GM12878 (cell line): ENCODE measurements at places on chromosomes 4 and X.

DNA sequence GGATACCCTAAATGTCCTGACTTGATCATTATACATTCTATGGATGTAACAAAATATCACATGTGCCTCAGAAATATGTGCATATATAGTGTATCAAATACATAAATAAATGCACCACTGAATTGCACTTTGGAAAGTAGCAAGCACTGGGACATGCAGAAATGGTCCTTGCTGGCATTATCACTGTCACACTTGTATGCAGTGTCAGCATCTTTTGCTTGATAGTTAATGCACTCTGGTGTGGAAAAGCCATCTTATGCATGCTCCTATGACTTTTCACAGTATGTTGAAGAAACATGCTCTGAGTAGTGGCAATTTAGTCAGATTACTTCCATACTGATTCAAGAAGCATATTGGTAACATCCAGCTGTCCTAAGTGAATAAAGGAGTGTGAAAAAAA is 27.5 kb upstream of the REPS2 start:
- no peaks in the 10 kb centered on the region for H3K4me1 ChIP-seq
- no peak overlapping the region for H3K4me3 ChIP-seq
- H3K36me3 ChIP-seq = no peaks in the 10 kb centered on the region
- H3K27me3 ChIP-seq = no peaks in the 10 kb centered on the region
- H3K27ac ChIP-seq = no peak overlapping the region

GRCh38 chrX:148613636-148614035 is 113.2 kb downstream of the AFF2 start:
- H3K27me3 ChIP-seq = no peaks in the 10 kb centered on the region
- H3K4me3 ChIP-seq = no peak overlapping the region
- no peaks in the 10 kb centered on the region for H3K36me3 ChIP-seq
- peaks cover 13% of the 10 kb centered on the region for H3K4me1 ChIP-seq
- H3K27ac ChIP-seq = no peak overlapping the region

GRCh38 chr4:184826691-184827270 is 1.0 kb upstream of the ACSL1 start:
- DNase-seq = no peak
- H3K27ac ChIP-seq = no peak overlapping the region; the same call in 1 of the 2 replicates
- H3K4me3 ChIP-seq = peak overlapping the region; percentile 73
- H3K27me3 ChIP-seq = no peaks in the 10 kb centered on the region
- H3K4me1 ChIP-seq = peaks cover 22% of the 10 kb centered on the region
- H3K36me3 ChIP-seq = no peaks in the 10 kb centered on the region

DNA sequence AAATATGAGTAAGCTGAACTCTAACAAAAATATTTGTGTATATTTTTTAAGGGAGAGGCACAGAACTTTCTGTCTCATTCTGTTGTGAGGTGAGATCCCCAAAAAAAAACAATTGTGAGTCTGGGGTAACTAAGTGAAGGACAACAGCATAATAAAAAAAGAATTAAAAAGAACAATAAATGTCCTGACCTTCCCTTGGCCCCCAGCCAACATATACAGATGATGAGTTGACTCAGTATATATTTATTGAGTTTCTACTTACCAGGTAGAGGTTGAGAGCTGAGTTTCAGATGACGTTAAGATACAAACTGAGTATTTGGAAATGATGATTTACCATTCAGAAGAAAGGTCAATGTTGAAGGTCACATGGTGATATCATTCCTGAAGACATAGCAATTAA is 239.5 kb downstream of the KCNIP4 start:
- H3K4me3 ChIP-seq = no peak overlapping the region
- no peak for DNase-seq
- H3K27me3 ChIP-seq = no peaks in the 10 kb centered on the region
- H3K4me1 ChIP-seq = no peaks in the 10 kb centered on the region
- no peak overlapping the region for H3K27ac ChIP-seq

- no peak overlapping the region for H3K4me3 ChIP-seq
- H3K36me3 ChIP-seq = no peaks in the 10 kb centered on the region
- no peaks in the 10 kb centered on the region for H3K27me3 ChIP-seq
- no peak overlapping the region for H3K27ac ChIP-seq
These were observed 41.7 kb upstream of the NKX1-1 start for GRCh38 chr4:1447676-1448588.

DNA sequence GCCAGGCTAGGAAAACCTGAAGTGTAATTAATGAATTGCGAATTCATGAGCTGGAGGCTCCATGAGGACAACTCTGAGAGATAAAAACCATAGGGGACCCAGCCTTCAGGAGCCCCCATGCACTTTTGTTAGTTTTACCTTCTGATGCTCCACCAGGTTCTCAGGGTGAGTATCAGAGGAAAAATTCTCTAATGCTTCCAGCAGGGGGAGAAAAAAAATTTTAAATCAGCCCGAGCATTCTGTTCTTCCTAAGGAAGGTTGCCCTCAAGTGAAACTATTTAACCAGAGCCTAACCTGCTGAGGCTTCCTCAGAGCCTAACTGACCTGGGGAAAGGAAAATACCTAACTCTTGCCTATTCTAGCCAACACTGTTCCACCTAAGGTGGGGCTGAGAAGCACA is 552.6 kb downstream of the PPARGC1A start:
- H3K27me3 ChIP-seq = no peaks in the 10 kb centered on the region
- DNase-seq = no peak
- no peaks in the 10 kb centered on the region for H3K4me1 ChIP-seq
- no peak overlapping the region for H3K4me3 ChIP-seq
- H3K27ac ChIP-seq = no peak overlapping the region
